ENCODE measurements at places on chromosomes 13 and 19.

DNA sequence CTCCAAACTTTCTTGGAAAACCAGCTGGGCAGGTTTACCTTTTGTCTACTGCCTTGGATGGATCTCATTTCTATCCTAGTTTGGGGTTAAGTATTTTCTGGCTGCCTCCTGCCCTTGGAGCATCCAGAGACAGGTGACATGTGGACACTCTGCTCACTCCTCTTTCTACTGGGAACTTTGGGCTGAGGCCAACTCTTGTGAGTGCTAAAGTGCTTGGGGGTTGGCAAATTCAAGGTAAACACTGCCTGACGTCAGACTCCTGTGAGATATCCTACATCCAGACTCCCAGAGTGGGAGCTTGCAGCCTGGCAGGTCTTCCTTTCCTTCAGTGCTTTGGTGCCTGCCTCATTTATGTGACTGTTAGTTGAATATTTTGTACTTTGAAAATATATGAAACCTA lies 388.1 kb downstream of the KCNRG start:
- no peak for DNase-seq

- DNase-seq: no peak
Measured at GRCh38 chr13:113567681-113568080, 16.9 kb upstream of the TFDP1 start.

- no peak for DNase-seq
Measured at GRCh38 chr13:94878602-94879165, 166.3 kb upstream of the SOX21 start.

GRCh38 chr19:1181606-1182005 lies 7.5 kb upstream of the SBNO2 start:
- DNase-seq: no peak

- no peak for DNase-seq
Measured at GRCh38 chr13:113144255-113144629, 14.2 kb upstream of the PROZ start.

- DNase-seq: no peak
Measured at GRCh38 chr19:34661357-34661756, 15.6 kb downstream of the SCGB2B2 start.

DNA sequence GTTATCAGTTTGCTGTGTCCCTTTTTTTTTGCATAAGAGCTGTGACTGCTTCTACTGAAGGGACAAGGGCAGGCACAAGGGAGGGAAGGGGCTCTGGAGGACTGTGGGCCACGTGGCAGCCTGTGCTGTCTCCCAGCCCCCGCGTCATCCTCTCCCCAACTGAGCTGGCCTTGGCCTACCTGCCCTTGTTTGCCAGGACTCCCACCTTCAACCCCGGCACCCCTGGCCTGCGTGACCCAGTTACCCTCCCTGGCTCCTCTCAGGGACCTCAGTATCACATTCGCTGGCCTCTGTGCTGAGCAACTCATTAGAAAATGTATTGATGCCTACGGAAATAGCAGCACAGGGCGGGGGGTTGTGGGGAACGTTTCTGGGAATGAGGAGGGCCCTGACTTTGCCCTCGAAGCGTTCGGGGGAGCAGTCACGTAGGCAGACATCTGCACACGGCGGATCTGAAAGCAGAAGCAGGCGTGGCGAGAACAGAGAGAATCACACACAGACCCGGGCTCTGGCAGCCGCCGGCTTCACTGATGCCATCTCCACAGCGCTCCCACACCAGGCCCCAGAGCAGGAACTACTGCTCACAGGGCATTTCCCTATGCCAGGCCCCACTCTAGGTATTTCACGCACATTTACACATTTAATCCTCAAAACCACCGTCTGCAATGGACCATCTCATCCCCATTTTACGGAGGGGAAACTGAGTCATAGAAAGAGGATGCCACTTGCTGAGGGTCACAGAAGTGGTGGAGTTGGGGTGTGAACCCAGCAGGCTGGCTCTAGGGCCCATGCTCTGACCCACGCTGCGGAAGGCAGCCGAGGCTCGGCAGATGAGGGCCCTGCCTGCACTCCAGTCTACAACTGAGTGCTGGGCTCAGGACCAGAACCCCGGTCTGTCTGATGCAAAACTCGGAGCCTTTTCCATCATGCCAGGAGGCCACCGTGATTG lies 5.7 kb upstream of the ATF5 start:
- DNase-seq: no peak

GRCh38 chr13:97107815-97108529 lies 113.7 kb upstream of the OXGR1 start:
- DNase-seq: no peak

DNA sequence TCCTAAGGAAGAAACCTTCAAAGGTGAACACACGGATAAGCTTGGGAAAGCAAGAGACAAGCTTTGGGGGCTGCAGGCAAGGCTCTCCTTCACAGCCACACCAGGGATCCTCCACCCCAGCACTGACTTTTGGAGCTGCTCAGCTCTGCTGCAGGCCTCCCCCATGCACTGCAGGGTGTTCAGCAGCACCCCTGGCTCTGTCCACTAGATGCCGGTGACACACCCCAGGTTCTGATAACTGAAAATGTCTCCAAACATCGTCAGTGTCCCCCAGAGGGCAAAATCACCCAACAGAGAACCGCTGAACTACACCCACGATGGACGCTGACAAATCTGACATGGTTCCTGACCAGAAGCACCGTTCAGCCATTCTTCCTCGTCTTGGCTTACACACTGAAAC lies 90.5 kb downstream of the STK24 start:
- DNase-seq: no peak

DNA sequence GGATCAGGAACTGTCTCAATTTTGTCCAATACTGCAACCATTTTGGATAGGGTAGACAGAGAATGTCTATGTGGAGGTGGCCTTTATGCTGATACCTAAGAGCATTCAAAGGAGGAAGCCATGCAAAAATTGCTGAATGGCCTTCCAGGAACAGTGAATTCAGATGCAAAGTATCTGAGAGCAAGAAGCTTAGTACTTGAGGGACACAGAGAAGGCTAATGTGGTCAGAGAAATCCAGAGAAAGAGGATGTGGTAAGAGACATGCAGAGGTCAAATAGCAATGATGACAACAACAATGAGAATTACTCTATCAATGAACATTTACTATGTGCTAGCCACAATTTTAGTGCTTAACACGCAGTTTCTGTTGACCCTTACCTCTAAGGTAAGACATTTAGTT lies 785.6 kb upstream of the KLHL1 start:
- DNase-seq: peak; percentile 23

- no peak for DNase-seq
Measured at GRCh38 chr13:46593398-46593797, 40.4 kb downstream of the LRCH1 start.

GRCh38 chr13:31538067-31539042 lies 201.0 kb upstream of the RXFP2 start:
- peak; percentile 33 for DNase-seq

- DNase-seq: no peak
Measured at GRCh38 chr19:17376935-17377600, at the start of gene PLVAP. Gene PLVAP, minus strand, starts transcription at chr19:17377342. Its CDS starts 54 bp downstream, at chr19:17377288.

DNA sequence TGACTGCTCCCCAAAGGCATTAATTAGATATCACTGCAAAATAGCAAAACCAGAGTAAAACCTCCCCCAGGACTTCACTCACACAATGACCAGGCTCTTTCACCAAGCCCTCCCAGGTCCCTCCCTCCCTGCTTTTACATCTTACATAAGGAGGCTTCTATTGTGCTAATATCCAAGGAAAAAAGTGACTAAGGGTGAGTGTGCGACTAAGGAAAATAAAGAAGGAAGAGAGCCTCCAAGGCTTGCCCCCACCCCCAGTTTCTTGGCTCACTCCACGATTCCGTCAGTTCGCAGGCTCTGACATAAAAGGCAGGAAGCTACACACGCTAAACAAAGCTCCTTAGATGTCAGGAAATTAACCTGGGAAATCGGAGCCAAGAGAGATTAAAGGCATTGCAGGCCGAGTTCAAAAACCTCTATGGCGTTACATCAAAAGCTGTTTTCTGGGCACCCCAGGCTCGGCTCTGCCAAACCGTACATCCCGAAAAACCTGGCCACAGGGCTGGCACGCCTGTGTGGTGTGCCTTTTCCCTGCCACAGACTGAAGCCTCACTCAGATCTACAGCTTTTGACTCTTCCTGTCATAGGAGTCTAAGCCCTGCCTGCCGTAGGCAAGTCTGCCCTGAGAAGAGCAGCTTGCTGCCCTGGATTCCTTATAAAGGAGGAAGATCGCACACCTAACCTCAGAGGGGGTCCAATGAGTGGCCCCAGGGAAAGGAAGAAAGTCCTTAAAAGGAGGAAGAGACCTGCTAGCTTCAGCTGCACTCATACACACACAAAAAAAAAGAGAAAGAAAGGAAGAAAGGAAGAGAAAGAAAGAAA lies 67.0 kb upstream of the SERP2 start:
- DNase-seq: peak; percentile 95

GRCh38 chr13:40668335-40668734 lies 1.9 kb upstream of the FOXO1 start:
- no peak for DNase-seq

DNA sequence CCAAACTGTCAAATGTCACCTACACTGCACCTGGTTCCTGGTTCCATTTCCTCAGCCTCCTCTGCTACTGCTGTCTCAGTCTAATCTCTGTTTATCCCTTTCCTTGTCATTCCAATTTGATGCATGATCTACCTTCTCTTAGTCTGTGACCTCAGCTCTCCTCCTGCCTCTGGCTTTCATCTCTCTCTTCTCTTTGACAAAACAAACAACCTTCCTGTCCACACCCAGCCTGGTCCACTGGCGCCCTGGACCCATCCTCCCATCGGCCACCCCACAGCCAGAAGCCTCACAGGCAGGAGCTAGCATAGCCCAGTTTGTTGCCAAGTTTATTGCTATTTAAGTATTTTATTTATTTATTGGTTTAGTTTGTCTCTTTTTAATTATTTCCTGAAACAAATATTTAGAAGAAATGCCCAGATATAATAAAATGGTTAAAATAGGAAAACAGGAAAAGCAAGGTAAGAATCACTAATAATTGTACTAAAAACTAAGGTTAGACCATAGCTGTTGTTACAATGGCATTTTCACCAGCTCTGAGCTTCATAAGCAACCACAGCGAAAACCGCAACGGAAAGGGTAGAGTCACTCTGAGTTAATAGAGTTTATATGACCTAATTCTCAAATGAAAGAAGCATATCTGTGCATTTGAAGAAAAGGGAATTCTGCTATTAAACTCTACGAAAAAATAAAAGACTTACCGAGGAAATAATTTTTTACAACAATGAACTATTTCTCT lies 68.6 kb downstream of the EFNB2 start:
- DNase-seq: no peak

GRCh38 chr13:100300243-100300642 lies 211.3 kb downstream of the PCCA start:
- no peak for DNase-seq

- DNase-seq: no peak
Measured at GRCh38 chr19:34664168-34664567, 12.8 kb downstream of the SCGB2B2 start.

DNA sequence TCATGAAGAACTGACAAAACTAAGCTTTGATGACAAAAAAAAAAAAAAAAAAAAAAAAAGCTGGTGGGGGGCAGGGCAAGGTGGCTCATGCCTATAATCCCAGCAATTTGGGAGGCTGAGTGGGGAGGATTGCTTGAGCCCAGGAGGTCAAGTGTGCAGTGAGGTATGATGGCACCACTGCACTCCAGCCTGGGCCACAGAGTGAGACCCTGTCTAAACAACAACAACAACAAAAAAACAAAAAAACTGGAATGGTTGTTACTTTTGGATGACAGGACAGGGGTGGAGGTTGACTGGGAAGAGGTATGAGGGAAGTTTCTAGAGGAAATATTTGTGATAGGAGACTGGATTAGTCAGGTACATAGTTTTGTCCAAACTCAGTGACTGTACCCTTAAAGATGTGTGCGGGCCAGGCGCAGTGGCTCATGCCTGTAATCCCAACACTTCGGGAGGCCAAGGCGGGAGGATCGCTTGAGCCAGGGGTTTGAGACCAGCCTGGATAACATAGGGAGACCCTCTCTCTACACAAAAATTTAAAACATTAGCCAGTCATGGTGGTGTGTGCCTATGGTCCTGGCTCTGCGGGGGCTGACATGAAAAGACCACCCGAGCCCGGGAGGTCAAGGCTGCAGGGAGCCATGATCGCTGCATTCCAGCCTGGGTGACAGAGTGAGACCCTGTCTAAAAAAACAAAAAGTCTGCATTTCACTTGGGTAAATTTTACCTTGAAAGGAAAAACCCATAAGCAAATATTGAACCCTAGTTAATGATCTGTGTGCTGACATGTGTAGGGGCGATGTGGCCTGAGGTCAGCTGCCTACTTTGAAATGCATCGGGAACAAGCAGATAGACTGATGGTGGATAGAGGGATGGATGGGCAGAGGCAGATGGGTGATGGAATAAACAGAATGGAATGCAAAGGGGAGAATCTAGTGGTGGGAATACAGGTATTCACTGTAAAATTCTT lies 37.0 kb downstream of the CERS4 start:
- DNase-seq: no peak

DNA sequence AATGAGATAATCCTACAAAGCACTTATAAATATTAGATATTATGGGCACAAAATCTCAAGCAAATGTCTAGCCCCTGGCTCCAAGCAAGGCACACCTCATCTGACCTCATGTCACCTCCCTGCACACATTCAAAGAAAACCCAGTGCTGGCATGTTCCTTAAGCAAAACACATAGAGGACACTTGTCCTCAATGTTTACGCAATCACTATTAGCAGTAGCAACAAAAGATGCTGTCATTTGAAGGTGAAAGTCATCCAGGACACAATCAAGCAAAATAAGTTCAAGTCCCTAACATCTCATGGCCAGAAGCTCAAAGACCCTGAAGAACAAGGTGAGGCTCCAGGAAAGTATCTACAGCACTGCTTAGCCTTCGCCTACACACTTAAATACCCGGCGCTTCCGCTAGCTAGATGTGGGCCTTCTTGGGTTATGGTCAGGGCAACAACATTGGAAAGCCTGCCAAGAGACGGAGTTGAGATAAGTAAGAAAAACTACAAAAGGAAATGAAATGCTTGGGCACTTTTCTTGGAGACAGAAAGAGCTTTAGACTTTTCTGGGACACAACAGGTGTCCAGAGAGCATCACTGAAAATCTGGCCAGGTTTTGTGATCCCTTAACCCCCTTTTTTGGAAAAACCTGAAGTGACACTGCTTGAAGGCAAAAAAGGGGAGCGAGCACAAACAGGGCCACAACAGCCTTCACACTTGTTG lies 85.7 kb downstream of the FOXO1 start:
- no peak for DNase-seq

GRCh38 chr13:80036845-80037504 lies 304.0 kb downstream of the SPRY2 start:
- DNase-seq: no peak

DNA sequence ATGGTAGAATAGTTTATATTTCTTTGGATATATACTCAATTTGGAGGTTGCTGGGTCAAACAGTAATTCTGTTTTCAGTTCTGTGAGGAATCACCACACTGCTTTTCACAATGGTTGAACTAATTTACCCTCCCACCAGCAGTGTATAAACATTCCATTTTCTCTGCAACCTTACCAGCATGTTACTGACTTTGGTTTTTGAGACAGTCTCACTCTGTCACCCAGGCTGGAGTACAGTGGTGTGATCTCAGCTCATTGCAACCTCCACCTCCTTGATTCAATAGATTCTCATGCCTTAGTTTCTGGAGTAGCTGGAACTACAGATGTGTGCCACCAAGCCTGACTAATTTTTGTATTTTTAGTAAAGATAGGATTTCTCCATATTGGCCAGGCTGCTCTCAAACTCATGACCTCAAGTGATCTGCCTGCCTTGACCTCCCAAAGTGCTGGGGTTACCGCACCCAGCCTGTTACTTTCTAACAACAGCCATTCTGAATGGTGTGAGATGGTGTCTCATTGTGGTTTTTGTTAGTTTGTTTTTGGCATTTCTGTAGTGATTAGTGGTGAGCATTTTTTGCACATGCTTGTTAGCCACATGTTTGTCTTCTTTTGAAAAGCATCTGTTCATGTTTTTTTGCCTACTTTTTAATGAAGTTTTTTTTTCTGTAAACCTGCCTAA lies 12.5 kb downstream of the ZNF714 start:
- peak; percentile 39 for DNase-seq

GRCh38 chr13:65342541-65343337 lies 1887.4 kb downstream of the PCDH9 start:
- DNase-seq: no peak

All from astrocyte of the hippocampus (primary cell).